ENCODE measurements at places on chromosomes 16 and 17.

DNA sequence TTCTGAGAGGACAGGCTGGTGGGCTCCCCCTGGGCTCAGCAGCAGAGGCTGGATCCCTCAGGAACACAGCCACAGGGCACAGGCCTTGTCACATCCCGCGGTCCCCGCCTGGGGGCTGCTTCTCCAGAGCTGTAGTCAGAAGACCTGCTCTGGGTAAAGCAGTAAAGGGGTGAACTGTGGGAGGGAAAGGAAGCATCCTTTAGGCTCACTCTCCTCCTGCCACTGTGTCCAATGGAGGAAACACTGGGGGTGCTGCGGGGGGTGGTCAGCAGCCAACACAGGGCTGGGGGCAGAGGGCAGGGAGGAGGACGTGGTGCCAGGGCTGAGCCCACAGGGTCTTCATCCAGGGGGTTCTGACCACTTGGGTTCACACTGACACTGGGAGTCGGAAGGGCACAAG is 5.0 kb upstream of the SLC38A8 start:
- no peak for DNase-seq

DNA sequence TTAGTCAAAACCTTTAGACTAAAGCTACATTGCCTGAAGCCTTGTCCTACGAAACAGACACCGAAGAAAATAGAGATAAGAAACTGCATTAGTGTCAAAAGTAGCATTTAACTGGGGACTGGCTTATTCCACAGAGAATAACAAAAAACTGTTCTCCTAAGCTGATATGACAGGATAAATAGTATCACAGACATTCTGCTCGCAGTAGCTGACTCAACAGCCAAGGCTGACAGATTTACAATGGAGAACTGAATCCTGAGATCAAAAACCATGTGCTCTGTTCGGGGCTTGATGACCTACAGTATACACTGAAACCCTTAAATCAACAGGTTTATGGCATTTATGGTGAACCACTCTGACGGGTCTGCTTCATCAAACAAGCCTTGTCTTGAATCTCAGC is 25.5 kb downstream of the ADAMTS18 start:
- DNase-seq, result no peak

DNA sequence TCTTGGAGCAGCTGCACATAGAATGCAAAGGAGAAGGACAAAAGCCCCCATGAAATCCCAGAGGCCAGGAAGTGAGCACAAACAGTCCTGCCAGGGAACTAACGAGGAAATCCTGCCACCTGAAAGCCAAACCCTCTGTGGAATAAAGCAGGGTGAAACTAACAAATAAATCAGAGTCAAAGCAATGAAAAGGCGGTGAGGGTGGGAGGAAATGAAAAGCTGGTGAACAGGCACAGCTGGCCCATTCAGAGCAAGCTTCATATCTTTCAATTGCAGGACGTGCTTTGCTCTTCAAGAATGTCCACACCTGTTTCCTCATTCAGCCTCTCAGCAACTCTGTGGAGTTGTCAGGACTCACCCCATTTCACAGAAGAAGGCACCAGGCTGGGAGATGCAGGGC is 108.1 kb downstream of the ABCC12 start:
- no peak for DNase-seq

GRCh38 chr17:59366040-59366757 is 34.7 kb downstream of the YPEL2 start:
- no peak for DNase-seq

DNA sequence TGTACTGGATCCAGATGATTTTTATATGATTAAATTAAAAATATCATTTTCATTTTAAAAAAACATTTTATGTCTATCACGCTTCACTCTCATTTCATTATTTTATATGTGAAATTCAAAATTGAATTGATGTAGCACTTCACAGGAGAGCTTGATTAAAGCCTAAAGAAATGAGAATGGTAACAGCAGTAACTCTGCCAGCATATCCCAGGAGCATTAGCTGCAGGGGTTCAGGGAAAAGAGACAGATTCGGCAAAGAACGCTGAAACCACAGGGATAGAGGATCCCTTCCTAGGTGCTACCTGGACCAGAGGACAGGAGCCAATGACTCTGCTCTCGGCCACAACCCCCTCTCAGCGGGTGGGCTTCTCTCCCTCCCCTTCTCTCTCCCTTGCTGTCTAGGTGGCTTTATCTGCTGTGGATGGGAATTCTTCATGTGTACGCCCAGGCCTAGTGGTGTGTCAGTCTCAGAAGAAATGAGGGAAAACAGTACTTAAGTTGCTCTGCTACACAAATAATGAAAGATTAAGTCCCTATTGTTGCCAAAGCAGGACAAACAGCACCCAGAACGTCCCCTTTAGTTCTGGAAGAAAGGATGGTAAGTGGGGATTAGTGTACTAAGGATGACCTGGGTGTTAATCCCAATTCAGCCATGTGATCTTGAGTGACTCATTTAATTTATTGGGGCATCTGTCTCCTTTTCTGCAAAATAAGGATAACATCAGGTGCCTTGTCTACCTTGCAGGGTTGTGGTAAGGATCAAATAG is 123.3 kb downstream of the CDK5R1 start:
- DNase-seq, result no peak

- DNase-seq, result peak; percentile 17
These were observed 344.3 kb downstream of the WWOX start for GRCh38 chr16:78443542-78444364.

- no peak for DNase-seq
These were observed 238.3 kb downstream of the XYLT1 start for GRCh38 chr16:17232487-17232886.

DNA sequence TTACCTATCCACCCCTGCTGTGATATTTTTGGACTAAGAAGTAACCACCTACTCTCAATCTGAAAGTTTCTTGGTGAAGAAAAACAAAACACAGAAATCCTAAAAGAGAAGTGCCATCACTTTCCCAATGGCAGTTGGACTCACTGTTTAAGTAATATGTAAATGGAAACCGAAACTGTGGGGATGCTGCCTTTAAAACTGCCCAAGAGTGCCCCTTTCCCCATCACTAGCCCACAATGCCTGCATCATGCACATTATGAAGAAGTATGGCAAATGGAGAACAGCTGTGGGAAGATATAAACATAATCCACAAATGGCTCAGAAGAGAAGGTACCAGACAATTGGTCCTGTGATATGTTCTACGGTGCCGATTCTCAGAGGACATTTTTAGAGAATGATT is 33.5 kb upstream of the SLC6A2 start:
- no peak for DNase-seq

- no peak for DNase-seq
These were observed 23.5 kb downstream of the TUBG1 start for GRCh38 chr17:42632949-42633444.

GRCh38 chr17:8222380-8222629 is 11.9 kb upstream of the AURKB start:
- DNase-seq, result no peak

DNA sequence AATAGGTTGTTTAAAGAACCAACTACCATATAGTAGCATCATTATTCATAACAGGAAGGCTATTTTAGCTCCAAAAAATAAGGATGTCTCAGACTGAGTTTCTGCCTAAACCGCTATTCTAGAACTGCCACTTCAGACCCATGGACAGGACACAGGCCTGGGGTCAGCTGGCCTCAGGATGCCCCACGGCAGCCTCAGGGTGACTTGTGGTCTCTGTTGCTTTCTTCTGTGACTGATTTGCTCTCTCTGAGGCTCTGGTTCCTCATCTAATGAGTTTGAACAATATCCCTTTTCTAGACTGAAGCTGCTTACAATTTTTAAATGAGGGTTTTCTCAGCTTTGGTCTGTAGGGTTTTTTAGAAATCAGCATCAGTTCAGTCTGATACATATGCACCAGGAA is 31.8 kb upstream of the IRF8 start:
- DNase-seq, result no peak

GRCh38 chr16:67651847-67652246 is 6.9 kb downstream of the CARMIL2 start:
- DNase-seq, result no peak

GRCh38 chr17:2090804-2091534 is 36.1 kb downstream of the HIC1 start:
- peak; percentile 95 for DNase-seq

GRCh38 chr16:88014954-88015805 is 63.9 kb downstream of the BANP start:
- no peak for DNase-seq

DNA sequence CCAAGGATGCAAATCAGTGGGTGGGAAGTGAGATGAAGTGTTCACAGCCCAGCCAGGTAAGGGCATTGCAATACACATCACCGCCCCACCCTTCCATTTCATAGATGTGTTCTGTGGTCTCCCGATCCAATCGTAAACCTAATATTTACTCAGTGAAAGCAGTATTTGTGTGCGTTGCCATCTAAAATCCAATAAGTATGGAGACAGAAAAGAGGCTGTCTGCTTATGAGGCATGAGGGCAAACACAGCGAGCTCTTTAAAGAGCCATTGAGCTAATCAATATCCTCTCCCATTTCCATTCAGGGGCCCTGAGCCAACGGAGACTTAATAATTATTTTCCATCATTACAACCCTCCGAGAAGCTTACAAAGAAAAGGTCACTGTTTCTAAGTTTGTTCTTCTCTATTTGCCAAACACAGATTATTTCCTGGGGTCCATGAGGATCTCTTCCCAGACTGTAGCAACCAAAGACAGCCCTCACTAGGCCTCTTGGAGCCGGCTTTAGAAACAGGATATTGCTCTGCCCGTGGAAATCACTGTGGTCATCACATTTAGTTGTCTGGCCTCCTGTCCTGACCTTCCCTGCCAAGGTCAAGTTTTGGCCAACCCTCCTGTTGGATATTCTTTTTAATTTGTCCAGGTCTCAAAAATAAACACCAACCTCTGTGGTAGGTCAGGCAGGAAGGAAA is 120.1 kb downstream of the SLC39A11 start:
- DNase-seq, result no peak

DNA sequence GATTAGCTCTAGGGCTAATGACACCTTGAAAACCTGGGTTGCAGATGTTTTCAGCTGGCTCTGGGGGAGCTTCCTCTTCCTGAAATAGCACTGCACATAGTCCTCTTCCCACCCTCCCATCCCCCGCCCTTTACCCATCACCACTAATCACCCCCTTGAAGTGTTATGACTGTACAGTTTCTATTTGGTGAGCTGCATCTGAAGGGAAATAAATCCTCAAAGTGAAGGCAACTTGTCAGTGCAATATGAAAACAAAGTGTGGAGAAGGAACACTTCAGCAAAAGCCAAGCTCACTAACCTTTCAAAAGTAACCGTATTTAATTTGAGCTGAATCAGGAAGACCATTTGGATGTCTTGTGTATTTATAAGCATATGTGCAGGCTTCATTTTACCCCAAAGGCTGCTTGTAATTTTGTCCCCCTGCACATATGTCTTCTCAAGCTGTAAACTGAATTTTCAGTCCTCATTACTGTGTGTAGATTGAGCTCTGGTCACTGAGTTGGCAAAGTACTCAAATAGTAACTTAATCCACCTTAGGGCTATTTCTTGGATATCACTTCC is 44.1 kb upstream of the CA10 start:
- no peak for DNase-seq

DNA sequence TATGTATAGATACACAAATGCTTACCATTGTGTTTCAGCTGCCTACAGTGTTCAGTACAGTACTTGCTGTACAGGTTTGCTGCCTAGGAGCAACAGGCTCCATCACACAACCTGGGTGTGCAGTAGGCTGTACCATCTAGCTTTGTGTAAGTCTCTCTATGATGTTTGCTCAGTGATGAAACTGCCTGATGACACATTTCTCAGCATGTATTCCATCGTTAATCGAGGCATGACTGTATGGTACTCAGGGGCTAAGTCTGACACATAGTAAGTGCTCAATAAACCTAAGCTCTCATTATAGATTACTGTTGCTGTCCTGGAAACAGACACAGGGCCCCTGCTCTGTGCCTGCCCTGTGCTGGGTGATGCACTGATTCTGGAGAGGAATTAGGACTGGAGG is 18.1 kb downstream of the KCNJ12 start:
- DNase-seq, result peak; percentile 54

- DNase-seq, result no peak
These were observed 632 bp downstream of the SLC9A5 start for GRCh38 chr16:67249178-67250044.

DNA sequence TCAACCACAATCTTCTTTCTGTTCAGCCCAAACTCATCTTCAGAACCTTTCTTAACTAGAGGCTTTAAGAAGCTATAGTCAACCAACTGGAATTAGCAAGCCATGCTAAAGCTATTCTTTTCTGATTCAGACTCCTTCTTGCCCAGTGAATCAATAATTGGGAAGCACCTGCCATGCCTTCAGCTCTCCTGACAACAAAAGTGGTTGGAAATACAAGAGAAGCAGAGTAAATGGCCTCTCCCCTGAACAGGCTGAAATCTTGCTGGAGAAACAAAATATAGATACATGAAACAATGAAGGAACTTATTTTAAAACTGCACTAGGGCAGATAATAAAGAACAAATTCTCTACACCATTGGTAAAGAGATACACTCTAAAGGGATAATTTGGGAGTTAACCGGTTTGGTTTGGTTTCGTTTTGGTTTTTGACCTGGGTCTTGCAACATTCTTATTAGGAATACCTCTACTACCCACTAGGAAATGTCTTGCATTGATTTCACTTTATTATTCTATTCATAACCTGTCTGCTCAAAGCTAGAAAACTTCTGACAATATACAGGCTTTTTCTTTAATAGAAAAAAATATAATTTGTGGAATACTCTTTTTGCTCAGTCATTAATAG is 173.6 kb upstream of the DYNLRB2 start:
- no peak for DNase-seq

GRCh38 chr17:42243493-42243982 is 32.7 kb downstream of the STAT5B start:
- DNase-seq, result no peak

GRCh38 chr17:43393944-43394482 is 4.8 kb upstream of the ARL4D start:
- DNase-seq, result peak; percentile 72

DNA sequence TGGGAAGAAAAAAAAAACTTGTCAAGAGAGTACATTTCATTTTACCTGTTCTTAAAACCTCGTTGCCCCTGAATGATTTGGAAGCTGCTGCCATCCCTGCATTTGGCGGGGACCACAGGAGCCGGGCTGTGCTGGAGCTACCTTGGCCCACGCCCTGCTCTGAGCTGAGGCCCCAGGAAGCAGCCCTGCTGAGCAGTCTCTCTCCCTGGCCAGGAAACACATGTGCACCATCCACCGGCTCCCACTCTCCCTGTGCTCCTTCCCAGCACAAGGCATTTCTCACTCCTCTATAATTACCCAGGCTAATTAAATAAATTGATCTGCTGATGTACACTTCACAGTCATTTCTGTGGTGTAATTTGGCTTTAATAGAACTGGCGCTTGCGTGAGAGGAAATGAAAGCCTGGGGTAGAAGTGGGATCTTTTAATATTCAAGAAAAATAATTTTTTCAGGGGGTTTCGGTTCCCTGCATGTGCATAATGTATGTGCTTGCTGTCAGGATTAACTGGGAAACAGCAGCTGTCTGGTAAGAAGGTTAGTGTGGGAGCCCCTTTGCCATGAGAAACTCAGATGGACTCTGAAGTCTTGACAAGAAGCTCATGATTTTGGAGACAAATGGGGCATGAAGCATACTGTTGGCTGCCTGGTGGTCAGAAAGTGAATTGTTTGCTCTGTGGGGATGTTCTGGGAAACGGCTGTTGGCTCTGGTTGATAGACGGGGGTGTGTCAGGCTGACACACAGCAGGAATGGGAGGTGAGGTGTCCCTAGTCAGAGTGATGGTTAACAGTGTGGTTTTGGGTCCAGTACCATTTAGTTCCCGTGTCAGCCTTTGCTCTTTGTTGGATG is 252.3 kb upstream of the EEF2KMT start:
- peak; percentile 2 for DNase-seq

- no peak for DNase-seq
These were observed 50.3 kb downstream of the PIPOX start for GRCh38 chr17:29093090-29093871.

Measured in HT1080 (cell line).